ENCODE measurements at places on chromosomes 7 and 10.

DNA sequence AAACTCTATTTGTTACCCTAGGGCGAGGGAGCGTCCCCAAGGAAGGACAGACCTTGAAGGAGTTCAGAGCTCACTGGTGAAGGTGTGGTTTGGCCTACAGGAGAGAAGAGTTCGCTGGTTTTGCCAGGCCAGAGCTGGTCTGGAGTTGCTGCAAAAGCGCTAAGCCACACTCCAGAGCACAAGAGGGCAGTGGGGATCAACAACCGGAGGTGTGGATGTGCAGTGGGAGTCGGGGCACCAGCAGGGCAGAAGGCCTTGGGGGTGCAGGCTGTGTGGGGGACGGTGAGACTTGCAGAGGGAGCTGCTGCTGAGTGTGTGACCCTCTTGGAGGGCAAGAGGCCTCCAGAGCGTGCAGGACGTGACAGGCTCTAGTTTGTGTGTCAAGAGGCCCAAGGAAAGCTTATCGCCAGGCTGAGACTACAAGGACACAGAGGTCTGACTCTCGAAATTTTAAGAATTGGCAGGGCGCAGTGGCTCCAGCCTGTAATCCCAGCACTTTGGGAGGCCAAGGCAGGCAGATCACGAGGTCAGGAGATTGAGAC lies 14.3 kb upstream of the CUL1 start:
- no peak for DNase-seq

DNA sequence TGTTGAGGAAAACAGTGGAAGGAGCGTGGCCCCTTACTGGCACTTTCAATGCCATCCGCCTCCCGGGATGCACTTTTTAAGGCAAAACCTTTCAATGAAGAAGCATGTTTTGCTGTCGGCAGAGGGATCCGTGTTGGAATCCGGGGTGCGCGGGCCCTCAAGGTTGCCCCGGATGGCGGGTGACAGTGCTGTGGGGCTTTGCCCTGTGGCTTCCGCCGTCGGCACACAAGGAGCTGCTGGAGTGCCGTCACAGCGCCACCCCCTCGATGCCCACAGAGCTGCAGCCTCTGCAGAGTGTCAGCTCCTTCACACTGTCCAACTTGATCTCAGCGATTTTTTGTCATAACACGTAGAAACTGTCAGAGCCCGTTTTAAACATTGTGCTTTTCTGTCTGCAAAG lies 59.0 kb downstream of the NKX6-2 start:
- no peak for DNase-seq

GRCh38 chr10:69405221-69405620 lies 11.5 kb downstream of the TACR2 start:
- no peak for DNase-seq

DNA sequence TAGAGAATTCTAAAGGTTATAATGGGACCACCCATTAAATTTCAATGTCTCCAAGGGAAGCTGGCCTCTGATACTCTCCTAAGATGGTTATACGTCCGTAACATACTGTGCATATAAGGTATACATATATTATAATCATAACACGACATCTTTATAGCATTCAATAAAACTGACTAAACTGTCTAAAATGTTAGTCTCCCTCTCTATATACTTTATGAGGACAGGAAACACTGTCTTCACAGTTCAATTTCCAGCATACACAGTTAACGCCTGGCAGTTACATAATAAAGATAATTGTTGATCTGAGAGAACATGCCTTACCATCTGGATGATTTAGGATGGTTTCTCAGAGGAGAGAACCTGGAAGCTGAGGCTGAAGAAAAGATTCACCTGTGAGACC lies 1.2 kb upstream of the ORC5 start:
- DNase-seq, result no peak

DNA sequence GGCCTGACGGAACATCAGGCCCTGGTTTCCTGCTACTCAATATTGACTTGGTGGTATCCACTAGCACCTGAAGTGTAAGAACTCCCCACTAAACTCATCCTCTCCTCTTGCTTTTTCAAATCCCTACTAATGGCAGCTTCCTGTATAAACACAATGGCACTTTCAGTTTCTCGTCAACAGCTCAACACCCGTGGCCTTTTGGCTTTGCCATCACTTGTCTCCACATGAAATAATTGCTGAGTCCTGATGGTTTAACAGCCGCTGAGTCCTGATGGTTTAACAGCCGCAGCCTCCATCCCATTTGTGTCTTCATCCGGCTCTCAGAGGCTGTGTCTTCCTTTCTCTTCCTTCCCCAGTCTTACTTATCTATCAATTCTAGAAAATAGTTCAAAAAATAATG lies 261.4 kb upstream of the PITRM1 start:
- no peak for DNase-seq

DNA sequence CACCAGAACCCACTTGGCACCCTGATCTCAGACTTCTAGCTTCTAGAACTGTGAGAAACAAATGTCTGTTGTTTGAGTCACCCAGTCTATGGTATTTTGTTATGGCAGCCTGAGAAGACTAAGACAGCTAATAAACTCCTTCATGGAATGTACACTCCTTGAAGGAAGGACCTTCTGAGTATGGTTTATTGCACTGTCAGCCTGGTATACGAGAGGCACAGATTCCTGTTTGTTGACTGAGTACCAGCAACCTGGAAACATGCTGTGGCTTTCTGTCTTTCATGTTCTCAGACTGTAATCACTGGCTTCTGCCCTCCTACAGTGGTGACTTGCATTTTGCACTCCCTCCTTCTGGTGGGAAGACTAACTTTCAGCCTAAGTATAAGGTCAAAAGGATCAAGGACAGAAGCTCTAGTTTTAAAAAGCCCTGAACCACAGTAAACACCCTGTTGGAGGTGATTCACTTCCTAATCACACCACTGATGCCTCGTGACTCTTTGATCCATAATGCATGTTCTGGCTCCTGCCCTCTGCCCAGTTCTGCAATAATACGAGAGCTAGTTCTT lies 319.0 kb upstream of the NPSR1 start:
- no peak for DNase-seq

GRCh38 chr10:24292304-24293293 lies 83.7 kb downstream of the KIAA1217 start:
- peak; percentile 19 for DNase-seq

DNA sequence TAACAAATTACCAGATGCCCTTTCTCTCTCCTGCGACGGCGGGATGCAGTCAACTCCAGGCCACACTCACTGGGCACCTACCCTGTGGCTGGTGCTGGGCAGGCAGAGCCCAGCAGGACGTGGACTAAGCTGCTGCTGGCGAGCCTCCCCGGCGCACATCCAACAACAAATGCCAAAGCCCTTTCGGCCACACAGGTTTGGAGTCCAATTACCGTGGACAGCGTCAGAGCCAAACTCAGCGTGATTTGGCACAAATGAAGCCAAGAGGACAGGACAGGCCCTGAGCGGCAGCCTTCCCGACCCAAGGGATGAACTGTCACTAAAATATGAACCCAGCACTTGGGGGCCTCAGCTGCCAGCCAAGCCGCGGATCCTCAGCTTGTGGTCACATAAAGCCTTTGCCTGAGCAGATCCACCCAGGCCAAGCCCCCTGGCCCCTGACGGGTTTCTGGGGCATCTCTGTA lies 28.4 kb downstream of the DAGLB start:
- no peak for DNase-seq

GRCh38 chr7:69527706-69528105 lies 70.6 kb upstream of the AUTS2 start:
- DNase-seq, result no peak

- no peak for DNase-seq
These were observed 336.3 kb downstream of the KCNMA1 start for GRCh38 chr10:77301305-77301730.

GRCh38 chr10:5413012-5413938 lies 918 bp downstream of the NET1 start:
- no peak for DNase-seq

DNA sequence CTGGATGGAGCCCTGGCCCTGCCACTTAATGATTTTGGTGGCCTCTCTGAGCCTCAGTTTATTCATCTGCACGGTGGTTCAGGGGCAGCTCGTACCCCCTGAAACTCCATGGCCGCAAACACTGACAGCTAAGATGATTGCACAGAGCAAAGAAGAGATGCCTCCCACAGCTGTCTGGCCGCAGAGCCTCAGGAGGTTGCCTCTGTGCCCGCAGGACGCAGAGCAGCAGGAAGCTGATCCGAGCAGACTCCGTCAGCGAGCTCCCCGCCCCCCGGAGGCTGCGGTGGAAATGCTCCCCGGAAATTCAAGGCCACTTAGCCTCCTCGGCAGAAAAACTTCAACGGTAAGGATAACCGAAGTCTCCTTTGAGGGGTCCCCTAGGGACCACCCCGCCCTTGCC lies 30.2 kb upstream of the C10orf53 start:
- DNase-seq, result no peak

DNA sequence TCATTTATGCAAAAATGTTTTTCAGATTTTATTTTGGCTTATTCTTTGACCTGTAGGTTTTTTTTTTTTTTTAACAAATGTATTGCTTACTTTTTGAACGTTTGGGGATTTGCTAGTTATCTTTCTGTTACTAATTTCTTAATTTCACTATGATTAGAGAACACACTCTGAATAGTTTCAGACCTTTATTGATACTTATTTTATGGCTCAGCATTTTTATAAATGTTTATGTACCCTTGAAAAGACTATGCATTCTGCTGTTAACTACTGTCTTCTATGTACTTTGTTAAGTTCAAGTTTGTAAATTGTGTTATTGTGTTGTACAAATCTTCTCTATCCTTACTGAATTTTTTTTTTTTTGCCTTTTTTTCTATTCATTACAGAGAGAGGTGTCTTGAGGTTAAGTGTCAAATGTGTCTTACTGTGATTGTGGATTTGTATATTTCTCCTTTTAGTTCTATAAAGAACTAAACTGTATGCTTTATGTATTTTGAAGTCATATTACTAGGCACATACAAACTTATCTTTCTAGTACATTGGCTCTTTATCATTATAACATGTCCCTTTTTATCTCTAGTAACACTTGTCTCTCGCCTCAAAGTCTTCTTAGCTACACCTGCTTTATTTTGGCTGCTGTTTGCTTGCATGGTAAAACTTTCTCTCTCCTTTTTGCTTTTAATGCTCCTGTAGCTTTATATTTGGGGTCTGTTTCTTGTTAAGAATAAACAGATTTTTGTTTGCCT lies 8.1 kb downstream of the MKLN1 start:
- DNase-seq, result no peak

DNA sequence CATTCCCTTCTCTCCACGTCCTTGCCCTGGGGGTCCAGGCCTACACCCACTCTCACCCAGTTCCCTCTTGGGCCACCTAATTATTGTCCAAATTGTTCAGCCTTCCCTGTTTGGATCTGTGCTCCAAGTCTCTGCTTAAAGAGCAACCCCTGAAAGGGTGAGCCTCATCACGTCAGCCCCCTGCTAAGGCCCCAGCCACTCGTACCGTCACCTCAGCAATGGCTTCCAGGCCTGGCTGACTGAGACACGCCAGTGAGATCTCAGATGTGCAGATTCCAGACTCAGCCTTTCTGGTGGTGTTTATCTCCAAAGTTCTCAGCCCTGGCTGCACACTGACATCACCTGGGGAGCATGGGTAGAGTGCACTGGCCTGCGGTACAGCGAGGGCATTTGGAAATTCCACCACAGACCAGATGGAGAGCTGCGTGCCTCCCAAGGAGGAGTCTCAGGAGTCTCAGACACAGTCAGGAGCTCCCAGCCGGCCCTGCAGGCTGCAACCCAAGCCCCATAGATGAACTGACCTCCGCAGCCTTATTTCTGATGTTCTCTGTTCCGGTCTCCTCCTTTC lies 87.5 kb downstream of the PRKAG2 start:
- DNase-seq, result no peak

DNA sequence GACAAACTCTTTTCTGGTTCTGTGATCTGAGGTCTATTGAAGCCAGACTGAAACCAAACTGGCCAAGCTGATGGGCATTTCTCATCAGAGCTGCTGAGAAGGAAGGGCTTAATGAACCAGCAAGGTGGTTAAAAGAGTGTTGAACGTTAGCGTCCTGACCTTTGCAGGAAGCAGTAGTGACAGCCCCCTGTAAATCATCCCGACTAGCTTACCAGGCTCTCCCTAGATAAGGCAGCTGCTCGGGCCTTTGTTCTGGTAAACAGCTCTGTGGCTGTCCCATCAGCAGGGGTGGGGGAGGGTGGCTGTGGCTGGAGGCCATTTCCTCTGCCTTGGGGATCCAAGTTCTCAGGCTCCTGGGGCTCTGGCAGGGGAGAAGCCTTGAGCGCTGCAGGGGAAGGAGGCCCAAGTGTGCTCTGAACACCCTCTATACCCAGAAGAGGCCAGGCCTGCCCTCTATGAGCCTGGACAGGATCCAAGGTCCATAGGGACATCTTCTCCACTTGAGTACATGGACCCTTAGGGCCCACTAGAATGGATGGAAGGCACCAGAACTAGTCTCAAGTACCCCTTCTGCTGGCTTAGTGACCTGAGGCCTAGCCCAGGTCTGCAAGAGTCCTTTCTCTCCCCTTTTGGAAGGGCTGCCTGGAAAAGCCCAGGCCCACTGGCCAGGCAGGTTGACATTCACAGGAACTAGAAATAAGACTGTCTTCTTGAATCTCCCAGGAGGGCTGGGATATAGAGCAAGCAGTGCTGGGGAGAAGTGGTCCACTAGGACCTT lies 134.6 kb downstream of the ARHGAP22 start:
- DNase-seq, result no peak

- no peak for DNase-seq
These were observed 1.1 kb upstream of the SMIM30 start for GRCh38 chr7:113119429-113119828.

- DNase-seq, result no peak
These were observed 5.7 kb upstream of the WDR86 start for GRCh38 chr7:151415375-151416105.

GRCh38 chr10:87913156-87913921 lies 49.9 kb downstream of the PTEN start:
- DNase-seq, result no peak

DNA sequence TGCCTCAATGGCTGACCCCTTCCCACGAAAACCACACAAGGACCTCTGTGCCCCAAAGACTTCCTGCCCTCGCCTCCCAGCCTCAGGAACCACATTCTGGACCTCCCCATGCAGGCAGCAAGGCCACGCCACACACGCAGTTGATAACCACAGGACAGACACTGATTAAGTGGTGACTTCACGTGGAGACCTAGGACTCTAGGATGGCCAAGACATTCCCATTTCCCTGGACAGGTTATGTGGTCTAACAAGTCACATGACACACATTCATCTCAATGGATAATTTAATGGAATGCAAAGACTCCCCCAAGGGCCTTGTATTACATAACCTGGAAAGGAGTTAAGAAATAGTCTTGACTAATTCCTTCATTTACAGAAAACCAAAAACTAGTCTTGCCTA lies 110.2 kb downstream of the LARP4B start:
- no peak for DNase-seq

GRCh38 chr7:47380325-47381133 lies 201.4 kb downstream of the TNS3 start:
- DNase-seq, result no peak
